NCI-H2081 treated with DMSO at 0.1 percent for 48 hours (cell line): ENCODE measurements at places on chromosomes 3 and 15.

- DNase-seq, result no peak
Measured at GRCh38 chr15:96340598-96341512, 10.4 kb downstream of the NR2F2 start.

- DNase-seq, result no peak
Measured at GRCh38 chr15:92840149-92840548, 60.0 kb upstream of the CHD2 start.

GRCh38 chr15:22786868-22787698 lies 639 bp downstream of the NIPA1 start:
- DNase-seq, result no peak

DNA sequence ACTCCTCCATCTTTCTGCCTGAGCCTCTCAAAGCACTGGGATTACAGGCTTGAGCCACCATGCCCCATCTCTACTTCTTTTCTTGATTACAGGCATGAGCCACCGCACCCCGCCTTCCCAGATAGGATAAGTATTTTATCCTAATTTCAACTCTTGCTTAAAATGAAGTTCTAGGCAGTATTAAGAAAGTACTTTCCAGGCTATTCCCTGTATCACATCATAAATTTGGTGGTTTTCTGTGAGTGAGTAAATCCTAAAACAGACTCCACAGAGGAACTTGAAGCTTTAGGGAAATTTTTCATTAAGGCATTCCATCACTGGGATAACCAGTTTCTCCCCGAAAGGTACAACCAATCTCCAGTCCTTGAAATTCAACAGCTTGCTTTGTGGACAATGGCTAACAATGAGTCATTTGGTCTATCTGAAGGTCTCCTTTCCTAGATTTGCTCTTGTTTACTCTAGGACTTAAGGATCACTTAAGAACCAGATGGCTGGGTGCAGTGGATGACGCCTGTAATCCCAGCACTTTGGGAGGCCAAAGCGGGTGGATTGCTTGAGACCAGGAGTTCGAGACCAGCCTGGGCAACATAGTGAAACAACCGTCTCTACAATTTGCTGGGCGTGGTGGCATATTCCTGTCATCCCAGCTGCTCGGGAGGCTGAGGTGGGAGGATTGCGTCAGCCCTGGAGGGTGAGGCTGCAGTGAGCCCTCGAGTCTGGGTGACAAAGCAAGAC lies 49.7 kb upstream of the SKIL start:
- DNase-seq, result no peak

DNA sequence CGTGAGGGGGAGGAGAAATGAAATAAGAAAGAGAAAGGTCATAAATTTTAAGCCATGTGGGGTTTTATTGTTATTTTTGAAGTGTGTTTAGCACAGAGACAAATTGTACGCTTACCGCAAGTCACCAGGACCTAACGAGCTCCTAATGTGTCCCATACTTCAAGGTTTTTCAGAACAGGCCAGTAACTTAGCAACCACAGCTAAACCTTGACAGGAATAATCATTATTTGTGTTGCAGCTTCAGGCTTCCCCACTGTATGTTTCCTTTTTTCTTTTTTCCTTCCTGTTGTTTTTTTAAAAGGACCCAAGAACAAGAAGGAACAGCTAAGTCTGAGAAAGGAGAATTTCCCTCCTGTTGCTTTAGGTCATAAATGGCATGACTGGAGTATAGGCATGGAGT lies 160.8 kb downstream of the TUSC7 start:
- DNase-seq, result no peak

DNA sequence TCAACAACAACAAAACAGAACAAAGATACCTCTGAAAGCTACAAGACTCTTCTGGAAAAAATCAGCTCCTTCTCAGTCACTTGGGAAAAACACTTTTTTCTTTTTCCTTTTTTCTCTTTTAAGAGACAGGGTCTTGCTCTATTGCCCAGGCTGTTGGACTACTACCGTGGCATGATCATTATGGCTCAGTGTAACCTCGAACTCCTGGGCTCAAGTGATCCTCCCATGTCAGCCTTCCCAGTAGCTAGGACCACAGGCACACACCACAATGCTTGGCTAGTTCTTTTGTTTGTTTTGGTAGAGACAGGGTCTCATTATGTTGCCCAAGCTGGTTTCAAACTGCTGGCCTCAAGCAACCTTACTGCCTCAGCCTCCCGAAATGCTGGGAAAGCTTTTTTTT lies 12.8 kb downstream of the MYO9A start:
- no peak for DNase-seq

GRCh38 chr3:108008931-108009639 lies 81.7 kb downstream of the CD47 start:
- DNase-seq, result no peak

GRCh38 chr15:38168467-38169070 lies 84.1 kb upstream of the SPRED1 start:
- no peak for DNase-seq

GRCh38 chr3:184836090-184836822 lies 24.3 kb downstream of the VPS8 start:
- no peak for DNase-seq

DNA sequence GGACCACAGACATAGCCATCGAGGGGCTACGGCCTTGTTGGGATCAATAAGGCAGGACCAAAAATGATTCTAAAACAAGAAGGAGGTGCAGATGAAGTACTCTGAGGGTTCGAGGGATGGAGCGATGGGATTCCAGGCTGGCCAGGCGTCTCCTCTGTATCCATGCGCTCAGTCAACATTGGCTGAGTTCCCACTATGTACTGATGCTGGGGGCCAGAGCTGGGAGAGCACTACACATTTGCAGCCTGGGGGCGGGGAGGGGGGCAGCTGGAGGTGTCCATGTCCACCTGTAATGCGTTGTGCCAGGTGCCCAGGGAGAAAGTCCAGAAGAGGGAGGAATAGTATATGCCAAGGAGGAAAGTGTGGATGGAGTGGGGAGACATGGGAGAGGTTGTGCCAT lies 81.5 kb downstream of the AAGAB start:
- no peak for DNase-seq

GRCh38 chr3:31106912-31107311 lies 212.5 kb upstream of the GADL1 start:
- no peak for DNase-seq

DNA sequence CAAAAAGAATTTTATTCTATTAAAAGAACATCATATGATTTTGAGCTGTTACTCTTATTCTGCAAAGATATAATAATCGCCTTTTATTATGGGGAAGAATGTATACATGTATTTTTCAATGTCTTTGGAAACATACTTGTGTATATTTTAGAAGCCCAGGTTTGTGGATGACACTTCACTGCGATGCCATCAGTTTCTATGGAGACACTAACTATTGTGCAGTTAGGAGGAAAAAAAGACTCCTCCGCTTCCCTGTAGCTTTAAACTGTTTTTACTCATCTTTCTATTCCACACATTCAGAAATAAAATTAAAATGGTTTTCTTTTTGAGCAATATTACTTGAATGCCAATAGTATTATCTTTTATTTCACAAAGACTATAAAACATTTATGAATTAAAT lies 305.0 kb downstream of the NLGN1 start:
- no peak for DNase-seq

DNA sequence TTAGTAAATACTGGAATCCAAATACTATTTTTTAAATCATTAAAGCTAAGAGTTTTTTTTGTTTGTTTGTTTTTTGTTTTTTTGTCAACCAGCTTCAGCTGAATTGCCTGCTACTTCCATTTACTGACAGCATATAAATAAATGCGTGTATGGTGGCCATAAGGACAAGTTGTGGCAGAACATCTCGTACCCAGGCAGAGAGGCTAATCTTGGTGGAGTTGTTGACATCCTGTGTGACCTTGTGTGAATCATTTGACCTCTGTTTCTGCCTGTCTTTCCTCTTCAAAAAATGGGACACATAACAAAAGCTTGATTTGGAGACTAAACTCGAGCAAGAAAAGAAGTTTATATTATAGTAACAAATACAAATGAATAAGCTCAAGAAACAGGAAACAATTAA lies 734.2 kb downstream of the MCTP2 start:
- DNase-seq, result no peak

- no peak for DNase-seq
Measured at GRCh38 chr3:165839296-165840076, 2.3 kb upstream of the BCHE start.

DNA sequence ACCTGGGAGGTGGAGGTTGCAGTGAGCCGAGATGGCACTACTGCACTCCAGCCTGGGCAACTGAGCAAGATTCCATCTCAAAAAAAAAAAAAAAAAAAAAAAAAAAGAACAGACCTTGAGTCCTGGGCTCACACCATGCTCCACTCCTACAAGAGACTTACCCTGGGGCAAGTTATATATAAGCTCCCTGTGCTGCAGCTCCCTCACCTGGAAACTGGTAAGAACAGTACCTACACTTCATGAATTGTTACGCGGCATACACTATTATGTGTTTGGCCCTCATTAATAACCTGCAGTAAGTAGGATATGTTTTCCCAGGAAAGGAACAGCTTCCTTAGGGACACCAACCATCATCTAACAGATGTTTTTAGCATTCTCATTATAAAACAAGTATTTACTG lies 119.6 kb downstream of the FMN1 start:
- DNase-seq, result no peak

DNA sequence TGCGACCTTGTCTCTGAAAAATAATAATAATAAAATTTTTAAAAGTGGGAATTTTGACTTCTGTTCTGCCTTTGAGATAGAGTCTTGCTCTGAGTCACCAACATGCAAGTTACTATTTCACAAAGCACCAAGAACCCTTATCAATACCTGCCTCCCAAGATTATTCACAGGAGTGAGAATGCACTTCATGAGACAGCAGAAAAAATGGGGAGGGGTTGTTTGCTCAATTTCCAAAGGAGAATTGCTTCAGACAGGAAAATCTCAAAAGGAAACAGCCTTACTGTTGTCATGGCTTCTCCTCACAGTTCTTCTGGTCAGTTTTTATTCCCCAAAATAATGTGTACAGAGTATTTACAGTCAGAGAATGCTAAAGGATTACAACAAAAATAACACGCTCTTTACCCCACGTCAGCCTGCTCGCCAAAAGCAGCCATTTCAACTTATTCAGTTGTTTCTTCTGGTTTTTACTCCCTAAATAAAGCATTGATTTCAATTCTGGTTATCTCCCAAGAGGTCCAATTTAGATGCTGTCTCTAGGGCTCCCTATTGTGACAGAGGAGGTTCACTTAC lies 89.0 kb downstream of the PPCDC start:
- DNase-seq, result no peak

DNA sequence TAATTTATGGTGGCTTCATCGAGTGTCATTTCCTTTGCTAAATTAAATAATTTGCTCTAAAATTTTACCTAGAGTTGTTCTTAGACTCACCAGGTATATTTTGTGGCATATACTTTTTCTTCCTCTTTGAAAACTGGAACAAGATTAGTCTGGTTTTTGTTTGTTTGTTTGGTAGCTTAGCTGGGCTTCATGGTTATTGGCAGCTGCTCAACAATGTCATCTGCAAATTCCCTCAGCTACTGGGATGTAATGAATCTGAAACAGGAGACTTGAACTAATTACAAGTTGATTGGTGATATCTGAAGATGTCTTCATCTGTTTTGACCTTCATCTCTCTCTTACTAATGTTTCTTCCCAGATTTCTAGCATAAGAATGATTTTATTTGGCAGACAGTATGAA lies 270.5 kb upstream of the P2RY1 start:
- DNase-seq, result no peak

DNA sequence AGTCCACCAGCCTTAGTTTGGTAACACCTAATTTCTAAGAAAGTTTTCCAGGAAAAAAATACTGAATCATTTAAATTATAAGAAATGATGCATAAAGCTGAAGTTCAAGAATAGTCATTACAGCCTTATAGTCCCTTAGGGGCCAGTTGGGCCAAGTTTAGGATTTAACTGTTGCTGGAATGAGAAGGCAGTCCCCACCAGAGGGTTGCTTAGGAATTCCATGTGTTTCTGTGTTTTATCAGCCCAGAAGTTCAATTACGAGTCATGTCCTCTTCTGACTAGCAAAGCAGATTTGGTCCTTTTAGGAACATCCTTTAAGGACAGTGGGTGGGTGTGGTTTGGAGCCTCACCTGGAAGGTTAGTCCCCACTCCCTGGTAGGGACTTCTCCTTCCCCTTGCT lies 57.0 kb upstream of the NR2E3 start:
- no peak for DNase-seq

DNA sequence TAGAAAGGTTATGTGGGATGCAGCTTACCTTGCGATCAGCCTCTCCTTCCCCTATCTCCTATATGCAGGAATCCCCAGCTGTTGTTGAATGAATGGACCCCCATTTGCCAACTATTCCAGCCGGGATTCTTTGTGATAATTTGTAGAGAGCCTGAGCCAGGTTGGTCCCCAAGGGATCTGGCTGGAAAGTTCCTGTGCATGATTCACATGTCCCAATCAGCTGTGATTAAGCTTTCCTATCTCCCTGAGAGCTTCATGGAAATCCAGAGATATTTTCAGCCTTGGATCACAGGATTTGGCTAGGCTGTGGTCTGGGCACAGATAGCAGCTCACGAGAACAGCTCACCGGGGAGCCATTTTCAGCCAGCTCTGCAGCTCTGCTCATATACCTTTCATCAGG lies 76.7 kb downstream of the ARNT2 start:
- no peak for DNase-seq

DNA sequence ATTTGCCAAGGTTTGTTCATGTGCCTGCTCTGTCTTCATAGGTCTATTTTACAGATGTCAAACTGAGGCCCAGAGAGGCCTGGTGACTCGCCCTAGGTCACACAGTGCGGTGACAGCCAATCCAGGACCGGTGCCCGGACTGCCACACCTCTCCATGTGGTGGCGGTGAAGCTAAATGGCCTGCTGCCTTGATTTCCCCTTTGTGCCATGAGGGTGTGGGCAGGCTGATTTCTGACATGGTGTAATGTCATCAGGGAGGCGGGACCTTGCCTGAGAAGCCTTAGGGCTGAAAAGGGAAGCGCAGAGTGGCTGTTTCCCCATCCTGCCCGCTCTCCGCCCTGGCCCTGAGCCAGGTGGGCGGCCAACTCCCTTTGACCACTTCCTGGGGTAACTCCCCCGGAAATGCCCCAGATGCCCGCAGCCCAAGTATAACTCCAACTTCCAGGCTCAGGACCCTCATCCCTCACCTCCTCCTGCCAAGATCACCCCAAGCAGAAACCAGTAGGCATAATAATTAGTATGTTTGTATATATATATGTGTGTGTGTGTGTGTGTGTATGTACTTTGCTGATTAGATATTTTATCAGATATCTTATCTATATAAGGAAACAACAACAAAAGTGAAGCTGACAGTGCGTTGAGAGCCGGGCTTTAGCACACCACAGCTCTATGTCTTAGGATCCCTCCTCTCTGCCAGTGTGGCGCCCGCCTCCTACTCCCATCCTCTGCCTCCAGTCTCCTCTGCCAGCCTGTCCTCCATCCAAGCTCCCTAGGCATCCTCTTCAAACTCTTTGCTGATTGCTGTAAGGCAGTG lies 63.9 kb downstream of the IQSEC1 start:
- DNase-seq, result no peak

- DNase-seq, result no peak
Measured at GRCh38 chr3:60890226-60890625, 361.0 kb downstream of the FHIT start.

- DNase-seq, result no peak
Measured at GRCh38 chr3:152458376-152459117, 189.8 kb downstream of the MBNL1 start.
